G401 (cell line): ENCODE measurements at places on chromosomes 3 and 15.
A peak's percentile ranks its signal among the peaks of the same experiment; 100 is the strongest.

- DNase-seq, result no peak
These were observed 142.8 kb upstream of the TOPAZ1 start for GRCh38 chr3:44098656-44099415.

DNA sequence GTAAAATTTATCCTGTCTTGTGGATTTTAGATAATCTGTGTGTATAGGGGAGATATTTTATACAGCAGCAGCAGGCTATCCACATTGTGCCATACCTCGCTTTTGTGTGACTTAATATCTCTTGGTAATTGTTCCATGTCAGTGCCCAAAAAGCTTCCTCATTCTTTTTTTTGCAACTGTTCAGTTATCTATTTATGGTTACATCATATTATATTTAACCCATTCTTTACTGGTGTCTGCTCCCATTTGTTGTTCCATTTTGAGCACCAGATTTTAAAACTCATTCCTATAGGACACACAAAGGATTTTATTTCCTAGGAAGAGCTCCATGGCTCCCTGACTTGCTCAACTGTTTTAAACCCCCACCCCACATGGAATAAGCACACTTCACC lies 86.3 kb upstream of the RASGRP1 start:
- DNase-seq, result no peak

DNA sequence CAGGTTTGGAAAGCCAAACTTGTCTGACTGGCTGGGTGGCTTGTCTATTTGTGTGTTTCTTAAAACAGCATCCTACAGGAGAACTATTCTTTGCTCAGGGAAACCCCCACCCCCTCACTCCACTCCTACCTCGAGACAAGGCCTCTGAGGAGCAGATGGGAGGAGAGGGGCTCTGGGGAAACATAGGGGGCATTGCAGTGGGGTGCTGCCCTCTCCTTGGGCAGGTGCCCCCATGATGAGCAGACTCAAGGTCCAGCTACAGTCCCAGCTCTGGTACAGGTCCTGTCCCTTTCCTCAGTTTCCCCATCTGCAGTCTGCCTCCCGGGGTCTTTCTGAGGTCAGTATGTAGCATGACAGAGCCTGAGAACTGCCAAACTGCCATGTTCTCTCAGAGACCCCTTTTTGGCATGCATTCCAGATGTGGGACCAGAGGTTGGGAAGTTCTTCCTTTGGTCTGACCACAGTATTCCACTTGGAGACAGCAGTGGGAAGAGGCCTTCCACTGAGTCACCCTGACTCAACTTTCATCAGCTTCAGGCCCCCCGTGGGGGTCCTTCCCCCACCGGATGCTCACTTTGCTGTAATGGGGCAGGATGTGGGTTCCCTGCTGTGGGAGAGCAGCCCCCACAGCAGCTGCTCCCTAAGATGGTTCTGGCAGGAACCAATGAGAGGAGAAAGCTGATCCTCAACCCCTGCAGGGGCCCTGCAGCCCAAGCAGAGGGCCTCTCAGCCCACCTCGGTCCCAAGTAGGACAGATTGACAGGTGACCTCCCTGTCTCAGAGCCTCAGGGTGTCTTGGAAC lies 32.3 kb upstream of the CYP11A1 start:
- DNase-seq, result no peak

GRCh38 chr3:146163584-146163983 lies 2.6 kb upstream of the PLOD2 start:
- no peak for DNase-seq

DNA sequence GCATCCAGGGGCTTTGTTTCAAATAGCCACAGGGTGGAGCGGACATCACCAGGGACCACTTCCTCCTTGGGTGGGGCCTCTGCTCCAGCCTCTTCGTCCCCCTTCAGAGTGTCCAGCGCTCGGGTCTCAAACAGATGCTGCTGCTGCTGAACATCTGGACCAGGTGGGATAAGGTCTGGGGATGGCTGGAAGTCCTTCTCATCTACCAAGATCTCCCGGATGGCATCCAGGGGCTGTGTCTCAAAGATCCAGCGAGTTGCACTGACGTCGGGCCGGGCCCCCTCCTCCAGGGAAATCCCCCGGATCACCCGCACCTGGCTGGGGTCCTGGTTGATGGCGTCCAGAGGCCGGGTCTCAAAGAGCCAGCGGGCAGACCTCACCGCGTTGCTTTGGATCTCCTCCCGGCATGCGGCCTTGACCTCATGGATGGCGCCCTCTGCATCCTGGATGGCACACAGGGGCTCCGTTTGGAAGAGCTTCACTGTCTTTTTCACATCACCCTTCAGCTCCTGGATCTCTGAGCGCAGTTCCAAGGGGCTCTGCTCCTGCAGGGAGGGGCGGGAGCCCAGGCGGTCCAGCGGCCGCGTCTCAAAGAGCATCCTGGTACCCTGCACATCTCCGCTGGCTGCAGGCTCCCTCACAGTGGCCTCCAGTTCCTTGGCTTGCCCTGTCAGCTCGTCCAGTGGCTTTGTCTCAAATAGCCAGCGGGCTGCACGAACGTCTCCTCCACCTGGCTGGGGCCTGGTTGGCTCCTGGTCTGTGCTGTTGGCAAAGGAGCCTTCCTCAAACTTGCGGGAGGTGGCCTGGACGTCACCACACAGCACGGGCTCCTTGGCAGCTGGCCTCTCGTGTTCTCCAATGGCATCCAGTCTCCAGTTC lies 3.9 kb downstream of the XIRP1 start:
- peak; percentile 82 for DNase-seq

GRCh38 chr3:189824629-189825312 lies 193.6 kb downstream of the TP63 start:
- DNase-seq, result no peak

- peak; percentile 51 for DNase-seq
These were observed 16.4 kb upstream of the ZNF609 start for GRCh38 chr15:64443747-64444621.

DNA sequence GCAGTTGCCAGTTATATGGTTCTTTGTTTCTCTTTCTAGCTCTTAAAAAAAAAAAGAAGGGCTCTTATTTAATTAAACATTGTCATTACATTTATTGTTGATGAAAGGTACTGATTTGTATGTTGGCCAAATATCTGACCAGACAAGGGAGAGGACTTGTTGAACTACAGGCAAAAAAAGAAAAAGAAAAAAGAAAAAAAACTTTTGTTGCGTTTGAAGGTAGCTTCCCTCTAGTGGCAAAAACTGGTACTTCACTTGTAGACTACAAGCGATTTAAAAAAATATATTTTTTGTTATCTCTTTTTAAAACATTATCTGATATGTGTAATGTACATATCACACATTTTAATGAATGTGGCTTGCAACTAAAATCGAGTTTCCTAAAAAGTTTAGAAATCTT lies 280.6 kb downstream of the ROBO2 start:
- no peak for DNase-seq

GRCh38 chr3:156606729-156607128 lies 51.8 kb upstream of the SSR3 start:
- DNase-seq, result no peak

- no peak for DNase-seq
These were observed 660 bp upstream of the ADAMTSL3 start for GRCh38 chr15:83653288-83653638.
